Thymus (tissue), 14 donors: ENCODE measurements at places on chromosomes 13 and 19.

- DNase-seq: no peak
- H3K4me3 ChIP-seq: no peak overlapping the region
- no peak overlapping the region for H3K27ac ChIP-seq
- peaks cover 2% of the 10 kb centered on the region for H3K27me3 ChIP-seq
- no peaks in the 10 kb centered on the region for H3K36me3 ChIP-seq
- no peaks in the 10 kb centered on the region for H3K4me1 ChIP-seq
These were observed 20.1 kb upstream of the CAMSAP3 start for GRCh38 chr19:7575434-7576040.

- no peaks in the 10 kb centered on the region for H3K27me3 ChIP-seq
- H3K4me3 ChIP-seq: no peak overlapping the region
- H3K4me1 ChIP-seq: no peaks in the 10 kb centered on the region
- H3K27ac ChIP-seq: no peak overlapping the region
- DNase-seq: no peak
These were observed 1558.5 kb downstream of the EFNB2 start for GRCh38 chr13:104976986-104977385.

DNA sequence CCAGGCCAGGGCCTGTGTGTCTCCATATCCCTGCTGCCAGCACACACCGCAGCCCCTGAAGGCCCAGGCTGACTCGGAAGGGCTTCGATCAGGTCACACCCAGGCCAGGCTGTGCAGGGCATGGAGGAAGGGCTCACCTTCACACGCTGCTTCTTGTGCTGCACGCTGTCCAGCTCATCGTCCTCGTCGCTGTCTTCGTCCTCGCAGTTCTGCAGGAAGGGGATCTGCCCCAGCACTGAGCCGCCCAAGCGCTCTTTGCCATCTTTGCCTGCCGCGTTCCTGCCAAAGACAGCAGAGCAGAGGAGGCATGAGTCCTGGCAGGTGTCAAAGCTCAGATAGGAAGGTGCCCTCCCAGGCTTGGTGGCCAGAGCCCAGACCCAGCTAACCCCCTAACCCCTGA lies 13.7 kb upstream of the PRKD2 start:
- peak overlapping the region; percentile 19 for H3K27ac ChIP-seq
- peaks cover 95% of the 10 kb centered on the region for H3K36me3 ChIP-seq
- DNase-seq: no peak
- no peaks in the 10 kb centered on the region for H3K4me1 ChIP-seq
- H3K27me3 ChIP-seq: no peaks in the 10 kb centered on the region
- no peak overlapping the region for H3K4me3 ChIP-seq

DNA sequence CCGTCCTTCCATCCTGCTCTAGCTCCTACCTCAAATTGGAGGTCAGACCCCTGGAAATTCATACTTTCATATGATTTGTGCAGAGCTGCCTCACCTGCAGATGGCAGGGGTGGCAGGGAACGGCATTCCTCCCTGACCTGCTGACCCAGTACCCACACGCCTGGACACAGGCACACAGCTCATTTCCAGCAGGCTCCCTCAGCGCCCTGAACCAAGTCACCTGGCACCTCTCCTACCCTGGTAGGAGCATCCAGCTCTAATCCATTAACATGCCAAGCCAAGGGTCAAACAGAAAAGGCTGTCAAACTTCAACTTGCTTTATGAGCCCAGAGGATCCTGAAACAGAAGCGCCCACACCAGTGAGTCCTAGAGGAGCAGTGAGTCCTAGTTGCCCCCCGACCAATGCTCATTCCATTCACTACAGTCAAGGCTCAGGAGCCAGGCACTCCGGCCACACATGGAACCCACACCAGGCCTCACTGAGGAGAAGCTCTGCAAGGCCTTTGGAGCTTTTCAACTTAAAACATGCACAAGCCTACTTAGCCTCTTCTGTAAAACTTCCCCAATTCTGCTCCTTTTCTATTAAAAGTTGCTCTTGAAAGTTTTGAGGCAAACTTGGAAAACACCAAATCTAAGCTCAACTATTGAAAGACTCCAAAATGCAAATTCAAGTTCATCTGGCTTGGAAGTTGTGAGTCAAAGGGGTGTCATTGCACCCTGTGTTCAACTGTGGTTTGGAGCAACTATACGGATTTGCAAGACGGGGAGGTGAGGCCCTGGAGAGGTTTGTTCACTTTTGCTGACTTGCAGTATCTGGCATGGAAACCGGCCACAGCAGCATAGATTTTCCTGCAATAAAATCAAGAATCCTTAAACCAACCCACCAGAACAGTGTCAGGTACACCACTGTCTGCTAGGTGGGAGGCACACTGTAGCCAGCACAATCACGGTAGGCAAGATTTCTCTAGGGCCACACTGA lies 96.7 kb downstream of the CRYL1 start:
- no peak for DNase-seq
- no peak overlapping the region for H3K4me3 ChIP-seq
- H3K36me3 ChIP-seq: no peaks in the 10 kb centered on the region
- no peaks in the 10 kb centered on the region for H3K27me3 ChIP-seq
- no peak overlapping the region for H3K27ac ChIP-seq
- peaks cover 44% of the 10 kb centered on the region for H3K4me1 ChIP-seq

DNA sequence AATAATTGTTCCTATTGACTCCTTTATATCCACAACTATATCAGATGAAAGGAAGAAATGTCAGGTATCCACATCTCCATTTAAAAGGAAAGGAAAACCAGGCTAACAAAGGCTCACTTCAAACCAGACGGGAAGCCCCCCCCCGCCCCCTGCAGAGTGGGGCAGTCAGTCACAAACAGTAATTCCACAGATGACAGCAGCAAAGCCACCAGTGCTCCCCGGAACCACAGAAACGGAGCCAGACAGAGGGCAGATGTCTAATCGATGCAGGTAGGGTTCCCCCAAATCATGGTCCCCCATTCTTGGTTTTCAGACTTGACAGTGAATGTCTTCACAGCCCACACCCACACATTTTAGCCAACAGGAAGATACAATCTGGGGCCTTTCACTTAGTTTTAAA lies 100.8 kb downstream of the STK24 start:
- no peak overlapping the region for H3K4me3 ChIP-seq
- H3K4me1 ChIP-seq: peaks cover 22% of the 10 kb centered on the region
- peak overlapping the region; percentile 84 for H3K27ac ChIP-seq
- H3K27me3 ChIP-seq: no peaks in the 10 kb centered on the region
- peaks cover 38% of the 10 kb centered on the region for H3K36me3 ChIP-seq
